Peyer's patch (tissue), 4 donors: ENCODE measurements at places on chromosomes 5 and 9. TPM values are rescaled to one million over a fixed set of nuclear protein-coding genes. Genes with fewer than 3 reads are reported as not detected.
A peak's percentile ranks its signal among the peaks of the same experiment; 100 is the strongest.

GRCh38 chr9:68711932-68712331 is 6.9 kb downstream of the PIP5K1B start:
- no peaks in the 10 kb centered on the region for H3K27me3 ChIP-seq
- no peak for DNase-seq
- H3K4me1 ChIP-seq, result no peaks in the 10 kb centered on the region
- H3K36me3 ChIP-seq, result no peaks in the 10 kb centered on the region

- peak overlapping the region; percentile 53 for H3K4me3 ChIP-seq
- no peaks in the 10 kb centered on the region for H3K4me1 ChIP-seq
- H3K27ac ChIP-seq, result peak overlapping the region; percentile 93
- no peaks in the 10 kb centered on the region for H3K27me3 ChIP-seq
- DNase-seq, result no peak
These were observed 1.3 kb upstream of the NREP start for GRCh38 chr5:111758284-111758628.

DNA sequence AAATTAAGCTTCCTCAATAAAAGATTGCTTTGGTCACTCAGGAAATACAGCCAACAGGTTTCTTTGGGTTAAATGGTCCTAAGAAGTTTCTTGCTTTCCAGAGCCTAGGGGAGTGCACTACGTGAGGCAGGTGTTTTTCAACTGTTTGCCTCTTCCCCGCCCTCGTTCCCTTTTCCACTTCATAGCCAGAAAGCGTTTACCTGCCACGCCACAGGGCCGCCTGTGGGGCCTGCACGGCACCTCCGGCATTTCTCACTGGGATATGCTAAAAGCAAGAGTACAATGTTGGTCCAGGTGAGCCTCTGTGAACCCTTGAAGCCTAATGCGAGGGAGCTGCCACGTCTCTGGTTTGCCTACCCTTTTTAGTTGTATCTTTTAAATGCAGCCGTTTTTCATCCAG is 167.6 kb upstream of the OTULINL start:
- H3K27me3 ChIP-seq, result no peaks in the 10 kb centered on the region
- peaks cover 60% of the 10 kb centered on the region for H3K36me3 ChIP-seq
- no peaks in the 10 kb centered on the region for H3K4me1 ChIP-seq
- H3K27ac ChIP-seq, result peak overlapping the region; percentile 53
- no peak for DNase-seq

DNA sequence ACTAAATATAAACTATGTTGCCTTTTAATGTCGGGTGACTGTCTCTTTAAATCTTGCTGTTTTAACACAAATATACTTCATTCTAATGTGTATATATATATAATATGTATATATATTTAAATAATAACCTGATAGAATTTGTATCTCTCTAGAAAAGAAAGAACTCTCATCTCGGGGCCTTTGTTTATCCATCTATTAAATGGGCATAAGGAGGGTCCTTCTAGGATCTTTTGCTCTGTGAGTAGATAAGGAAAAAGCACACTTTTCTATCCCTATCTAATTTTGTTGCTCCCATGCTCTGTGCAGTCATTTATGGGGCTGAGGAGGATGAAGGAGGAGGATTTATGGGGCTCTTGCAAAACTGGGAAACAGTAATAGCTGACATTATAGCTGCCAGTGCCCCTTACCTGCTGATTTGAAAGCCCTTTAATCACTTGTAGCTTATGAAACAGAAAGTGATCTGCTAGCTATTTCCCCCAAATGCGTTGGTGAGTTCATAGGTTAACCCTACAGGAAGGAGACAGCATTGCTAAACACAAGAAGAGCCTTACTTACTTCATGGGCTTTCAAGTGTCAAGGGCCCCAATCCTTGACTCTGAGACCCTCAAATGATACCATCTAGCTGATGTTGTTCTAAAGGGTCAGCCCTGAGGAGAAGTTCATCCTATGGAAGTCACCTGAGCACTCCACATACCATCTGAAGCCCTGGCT is 5.8 kb upstream of the PPARGC1B start:
- no peak overlapping the region for H3K4me3 ChIP-seq
- no peaks in the 10 kb centered on the region for H3K27me3 ChIP-seq
- no peak for DNase-seq
- peak overlapping the region; percentile 7 for H3K27ac ChIP-seq
- H3K4me1 ChIP-seq, result no peaks in the 10 kb centered on the region
- no peaks in the 10 kb centered on the region for H3K36me3 ChIP-seq

- no peaks in the 10 kb centered on the region for H3K27me3 ChIP-seq
- H3K4me1 ChIP-seq, result no peaks in the 10 kb centered on the region
- H3K36me3 ChIP-seq, result no peaks in the 10 kb centered on the region
- H3K27ac ChIP-seq, result no peak overlapping the region
- DNase-seq, result no peak
These were observed 425.9 kb downstream of the SPOCK1 start for GRCh38 chr5:137073189-137073588.

DNA sequence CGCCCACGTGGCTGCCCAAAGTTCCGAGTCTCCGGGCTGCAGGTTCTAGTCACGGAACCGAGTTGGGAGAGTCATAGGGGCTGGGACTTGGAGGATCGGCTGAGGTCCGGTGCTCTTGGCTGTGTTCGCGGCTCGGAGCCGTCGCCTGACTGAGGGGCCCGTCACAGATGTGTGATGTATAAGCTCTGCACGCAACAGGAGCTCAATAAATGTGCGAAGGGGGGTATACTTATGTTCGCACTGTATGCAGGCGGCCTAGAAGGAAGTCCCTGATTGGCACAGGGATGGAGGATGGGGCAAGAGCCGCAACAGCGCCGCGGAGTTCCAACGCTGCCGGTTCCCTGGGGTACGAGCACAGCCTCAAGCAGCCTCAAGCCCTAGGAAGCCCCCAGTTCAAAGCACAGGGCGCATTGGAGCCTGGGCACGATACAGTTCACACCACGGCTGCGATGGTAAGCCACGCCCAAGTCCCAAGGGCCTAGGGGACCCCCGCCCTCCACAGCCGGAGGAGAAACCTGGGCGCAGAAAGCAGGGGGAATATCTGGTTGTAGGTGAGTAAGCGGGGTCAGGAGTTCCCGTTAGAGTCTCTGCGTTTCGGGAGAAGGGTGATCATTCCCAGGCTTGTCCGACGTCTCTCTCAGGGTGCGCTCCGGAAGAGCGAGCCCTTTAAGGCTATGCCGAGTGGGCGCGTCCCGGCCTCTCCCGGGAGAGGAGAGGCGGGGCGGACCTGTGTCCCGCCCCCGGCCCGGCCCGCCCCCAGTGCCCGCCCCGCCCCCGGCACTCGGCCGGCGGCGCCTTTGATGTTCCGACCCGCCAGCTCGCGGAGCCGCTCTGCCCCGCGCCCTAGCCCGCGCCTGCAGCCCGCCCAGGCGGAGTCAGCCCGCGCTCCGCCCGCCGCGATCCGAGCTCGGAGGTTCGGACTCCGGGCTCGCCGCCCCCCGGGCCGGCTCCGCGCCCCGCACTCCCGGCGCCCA is at the start of gene TCF7:
Gene TCF7 (plus strand): TSS at position 780 of the 974 bp plus-strand sequence. CDS start 226 bp downstream, outside the sequence.
- no peaks in the 10 kb centered on the region for H3K36me3 ChIP-seq
- H3K4me3 ChIP-seq, result peak within 1 kb of the TSS; percentile 69
- H3K27me3 ChIP-seq, result no peaks in the 10 kb centered on the region
- peak; percentile 92 for DNase-seq

DNA sequence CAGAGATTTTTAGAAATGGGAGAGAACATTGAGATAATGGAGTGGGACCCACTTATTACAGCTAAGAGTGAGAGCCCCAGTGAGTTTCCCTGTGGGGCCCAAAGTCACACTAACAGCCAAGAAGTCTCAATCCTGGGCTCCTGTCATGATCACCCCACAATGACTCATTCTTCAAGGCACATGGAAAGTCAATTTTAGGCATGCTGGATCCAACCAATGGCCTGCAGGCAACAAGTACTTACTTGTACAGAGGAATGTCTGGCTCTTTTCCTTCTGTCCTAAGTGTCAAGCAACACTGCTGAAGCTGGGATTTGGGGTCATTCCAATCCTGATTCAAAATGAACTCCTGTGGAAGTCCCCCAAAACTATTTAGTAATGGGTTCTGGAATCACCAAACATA is 123.1 kb downstream of the DROSHA start:
- no peak overlapping the region for H3K4me3 ChIP-seq
- DNase-seq, result no peak
- no peaks in the 10 kb centered on the region for H3K4me1 ChIP-seq
- H3K27ac ChIP-seq, result no peak overlapping the region
- no peaks in the 10 kb centered on the region for H3K27me3 ChIP-seq
- peaks cover 51% of the 10 kb centered on the region for H3K36me3 ChIP-seq

DNA sequence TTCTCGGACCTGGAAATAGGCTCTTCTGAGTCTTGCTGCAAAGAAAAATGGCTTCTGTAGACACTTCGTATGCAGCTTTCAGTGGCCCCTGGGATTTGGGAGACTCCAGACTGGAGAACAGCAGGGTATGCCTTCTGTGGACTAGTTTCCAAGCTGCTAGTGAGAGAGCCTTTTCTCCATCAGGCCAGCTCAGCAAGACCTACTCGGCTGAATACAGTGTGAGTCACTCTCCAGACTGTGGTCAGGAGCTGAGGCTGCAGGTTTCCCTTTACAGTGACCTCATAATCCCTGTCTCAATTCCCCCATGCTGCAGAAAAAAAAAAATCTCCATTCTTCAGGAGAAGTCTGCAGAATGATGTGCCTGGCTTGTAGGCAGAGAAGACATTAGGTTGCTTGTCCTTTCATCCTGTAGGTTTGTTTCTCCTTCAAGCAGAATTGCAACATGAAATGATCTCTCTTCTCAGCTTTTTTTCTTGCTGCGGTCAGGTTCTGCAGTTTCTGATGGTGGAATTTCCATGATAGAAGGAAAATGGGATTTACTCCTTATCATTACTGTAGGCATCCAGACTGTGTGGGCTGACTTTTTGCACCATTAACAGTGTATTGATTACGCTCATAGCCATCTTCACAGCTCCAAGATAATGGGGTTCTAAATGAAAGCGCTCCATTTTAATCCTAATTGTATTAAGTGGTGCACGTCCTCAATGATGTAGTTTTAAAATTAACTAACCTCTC is 78.3 kb upstream of the TNFSF8 start:
- no peak for DNase-seq
- no peak overlapping the region for H3K27ac ChIP-seq
- no peaks in the 10 kb centered on the region for H3K4me1 ChIP-seq

DNA sequence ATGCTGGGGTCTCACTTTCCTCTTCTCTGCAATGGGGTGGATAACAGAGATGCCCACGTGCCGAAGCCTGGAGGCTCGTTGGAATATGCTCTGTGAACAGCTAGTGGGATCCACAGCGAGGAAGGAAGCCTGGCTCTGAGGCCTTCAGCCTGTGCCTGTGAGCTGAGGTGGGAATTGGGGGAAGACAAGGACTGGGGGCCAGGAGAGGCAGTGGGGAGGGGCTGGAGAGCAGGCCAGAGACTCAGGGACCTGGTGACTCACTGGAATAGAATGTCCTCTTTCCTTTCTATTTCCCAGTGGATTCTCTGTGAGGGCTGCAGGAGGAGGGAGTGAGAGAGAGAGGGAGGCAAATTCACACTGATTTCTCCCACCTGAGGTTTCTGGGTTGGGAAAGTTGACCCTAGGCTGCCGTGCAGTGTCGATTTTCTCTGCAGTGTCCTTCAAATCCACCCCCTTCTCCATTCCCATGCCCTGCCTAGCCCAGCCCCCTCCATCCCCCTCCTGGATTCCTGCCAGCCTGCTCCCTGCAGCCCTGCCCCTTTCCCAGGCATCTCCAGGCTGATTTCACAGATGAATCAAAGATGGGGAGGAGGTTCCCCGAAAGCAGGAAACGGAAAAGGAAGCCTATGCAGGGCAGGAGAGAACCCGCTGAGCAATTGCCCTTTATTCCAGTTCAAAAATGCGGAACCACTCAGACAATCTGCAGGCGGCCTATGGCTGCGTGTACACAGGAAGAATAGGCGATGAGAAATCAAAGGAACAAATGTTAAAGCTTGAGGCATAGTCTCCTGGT is 1.4 kb upstream of the SPAAR start:
- H3K27me3 ChIP-seq, result no peaks in the 10 kb centered on the region
- no peaks in the 10 kb centered on the region for H3K36me3 ChIP-seq
- peak overlapping the region; percentile 97 for H3K27ac ChIP-seq
- peaks cover 7% of the 10 kb centered on the region for H3K4me1 ChIP-seq
- peak; percentile 75 for DNase-seq

The AMBP gene
- total RNA-seq, result 4.4 TPM

The ECSCR gene
- 3.2 TPM for total RNA-seq

The HAND1 gene
- 1.8 TPM for total RNA-seq

The ARRDC3 gene
- 12.3 TPM for total RNA-seq

The PDE6A gene
- not detected for total RNA-seq
